ENCODE measurements at places on chromosomes 5 and 9.

DNA sequence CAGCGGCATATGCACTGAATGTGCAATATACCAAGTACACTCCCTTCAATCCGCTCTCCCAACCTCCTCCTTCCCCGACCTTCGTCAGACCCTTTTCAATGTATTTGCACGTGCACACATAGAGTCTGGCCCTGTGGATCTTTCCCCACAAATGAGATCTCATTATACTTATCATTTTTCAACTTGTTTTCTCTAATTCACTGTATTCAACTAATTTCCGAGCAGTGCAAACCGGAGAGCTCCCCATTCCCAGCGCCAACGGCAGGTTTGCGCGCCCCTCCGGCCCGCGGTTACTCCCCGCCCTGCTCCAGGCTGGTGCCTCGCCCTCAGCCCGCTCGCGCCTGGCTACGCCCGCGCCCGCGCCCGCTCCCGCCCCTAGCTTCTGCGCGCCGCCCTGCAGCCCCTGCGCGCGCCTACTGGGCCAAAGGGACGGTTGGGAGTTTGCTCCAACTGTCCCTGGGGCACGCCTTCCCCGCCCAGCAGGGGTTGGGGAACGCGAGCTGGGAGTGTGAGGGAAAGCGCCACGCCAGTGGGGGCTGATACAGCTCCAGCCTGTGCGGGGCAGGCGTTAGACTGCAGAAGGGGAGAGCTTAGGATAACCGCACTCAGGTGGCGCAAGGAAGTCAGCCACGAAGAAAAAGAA lies 3.3 kb upstream of the CDC20B start:
- no peak for DNase-seq

DNA sequence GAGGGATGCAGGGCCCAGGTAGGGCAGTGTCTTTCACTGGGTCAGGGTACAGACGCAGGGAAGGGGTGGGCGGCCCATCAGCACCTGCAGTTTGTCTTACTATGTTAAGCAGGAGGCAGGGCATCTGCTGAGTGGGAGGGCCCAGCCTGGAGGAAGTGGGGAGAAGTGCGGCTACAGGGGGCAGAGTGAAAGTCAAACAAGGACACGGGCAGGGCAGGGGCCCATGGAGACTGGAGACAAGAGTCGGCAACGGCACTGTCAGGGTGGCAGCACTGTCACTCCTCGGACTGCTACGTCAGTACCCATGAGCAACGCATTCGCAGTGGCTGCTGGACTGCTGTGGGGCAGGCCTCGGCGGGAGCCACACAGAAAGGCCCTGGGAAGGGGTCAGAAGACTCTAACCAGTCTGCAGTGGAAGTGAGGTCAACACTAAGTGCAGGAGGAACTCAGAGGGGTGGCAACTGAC lies 19.7 kb downstream of the CAMSAP1 start:
- no peak for DNase-seq

- DNase-seq, result peak; percentile 62
Observed at GRCh38 chr5:38807570-38808483, 38.0 kb upstream of the OSMR start.

DNA sequence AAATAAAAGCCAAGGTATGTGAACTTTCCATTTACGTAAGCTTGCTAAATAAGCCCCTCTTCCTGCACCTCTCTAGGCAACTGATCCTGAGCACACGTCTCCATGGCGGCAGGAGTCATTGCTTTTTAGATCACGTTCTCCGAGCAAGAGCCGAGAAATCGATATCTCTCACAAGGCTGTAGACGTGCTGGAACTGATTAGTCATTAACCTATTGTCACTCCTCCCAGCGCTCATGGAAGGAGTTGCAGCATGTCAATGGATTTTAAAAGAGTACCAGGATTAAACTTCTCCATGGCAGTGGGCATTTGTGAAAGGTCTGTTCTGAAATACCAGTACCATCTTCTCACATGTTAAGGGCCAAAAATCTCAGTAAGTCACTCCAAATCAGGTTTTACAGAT lies 4.7 kb upstream of the ADCY2 start:
- DNase-seq, result no peak

DNA sequence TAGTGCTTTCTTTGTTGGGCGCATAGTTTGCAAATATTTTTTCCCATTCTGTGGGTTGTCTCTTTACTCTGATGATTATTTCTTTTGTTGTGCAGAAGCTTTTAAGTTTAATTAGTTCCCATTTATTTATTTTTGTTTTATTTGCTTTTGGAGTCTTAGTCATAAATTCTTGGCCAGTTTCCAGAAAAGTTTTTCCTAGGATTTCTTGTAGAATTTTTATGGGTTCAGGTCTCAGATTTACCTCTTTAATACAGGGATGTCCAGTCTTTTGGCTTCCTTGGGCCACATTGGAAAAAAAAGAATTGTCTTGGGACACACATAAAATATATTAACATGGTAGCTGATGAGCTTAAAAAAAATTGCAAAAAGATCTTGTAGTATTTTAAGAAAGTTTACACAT lies 122.0 kb downstream of the WDR70 start:
- no peak for DNase-seq

GRCh38 chr9:131668057-131668438 lies 71.8 kb downstream of the RAPGEF1 start:
- DNase-seq, result no peak

DNA sequence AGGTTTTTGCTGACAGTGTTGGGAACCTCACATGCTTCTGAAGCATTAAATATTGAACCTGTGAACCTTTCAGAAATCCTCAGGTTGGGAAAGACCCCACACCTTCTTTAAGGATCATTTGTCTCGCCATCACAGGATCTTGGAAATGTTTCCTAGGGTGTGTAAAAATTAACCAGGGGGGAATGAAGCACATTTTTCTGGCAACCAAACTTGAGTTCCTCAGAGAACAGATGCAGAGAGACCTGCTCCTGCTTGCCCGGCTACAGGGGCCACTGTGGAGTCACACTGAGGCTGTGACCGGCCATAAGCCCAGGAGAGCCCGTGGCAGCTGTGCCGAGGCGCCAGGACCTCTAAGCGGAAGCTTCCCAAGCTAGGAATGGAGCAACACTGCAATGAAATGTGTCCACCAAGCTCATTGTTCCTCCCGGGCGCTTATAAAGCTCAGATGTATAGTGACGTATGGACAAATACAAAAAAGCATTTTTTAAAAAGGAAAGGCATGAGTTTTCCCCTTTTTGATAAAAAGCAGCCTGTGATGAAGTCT lies 7.7 kb downstream of the CXCL14 start:
- no peak for DNase-seq

DNA sequence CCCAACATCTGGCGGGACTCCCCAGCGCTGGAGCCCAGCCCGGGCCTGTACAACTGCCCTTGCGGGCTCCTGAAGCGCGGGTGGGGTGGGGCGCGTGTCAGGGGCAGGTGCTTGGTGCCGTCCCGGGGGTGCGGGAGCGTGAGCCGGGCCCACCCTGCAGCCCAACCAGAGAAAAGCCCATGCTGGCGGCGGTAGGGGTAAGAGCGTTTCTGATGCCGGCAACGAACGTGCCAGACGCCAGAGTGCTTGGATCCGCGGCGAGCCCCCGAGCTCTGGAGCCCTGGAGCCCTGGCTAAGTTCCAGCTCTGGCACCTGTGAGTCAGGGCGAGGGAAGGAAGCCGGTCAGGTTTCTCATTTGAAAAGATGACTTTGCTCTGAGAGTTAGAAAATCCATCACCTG lies 58.0 kb downstream of the ZNF510 start:
- no peak for DNase-seq

- DNase-seq, result no peak
Observed at GRCh38 chr9:12230708-12231107, 462.5 kb upstream of the TYRP1 start.

All from AG10803 (cell line).